ENCODE measurements at places on chromosomes 11 and 22. TPM values are rescaled to one million over a fixed set of nuclear protein-coding genes. Genes with fewer than 3 reads are reported as not detected.

PLAAT5 gene
- total RNA-seq, result 2.3 TPM

CLCF1 gene
- total RNA-seq, result 5.3 TPM

CLTCL1 gene
- total RNA-seq, result 60.1 TPM

GUCD1 gene
- 100 TPM for total RNA-seq

APOA5 gene
- not detected for total RNA-seq

TUB gene
- 26.2 TPM for total RNA-seq

TOP3B gene
- 19.0 TPM for total RNA-seq

GRIA4 gene
- total RNA-seq, result 6.8 TPM

TTLL1 gene
- total RNA-seq, result 7.9 TPM

RTL10 gene
- total RNA-seq, result 16.2 TPM

MUC2 gene
- total RNA-seq, result 1.8 TPM

CD3G gene
- total RNA-seq, result 1.1 TPM

MMP13 gene
- total RNA-seq, result not detected

PLEKHB1 gene
- 4.5 TPM for total RNA-seq

NEU3 gene
- 24.6 TPM for total RNA-seq

OR51E1 gene
- 1.9 TPM for total RNA-seq

SYT12 gene
- 0.41 TPM for total RNA-seq

TYR gene
- not detected for total RNA-seq

NUCB2 gene
- 54.2 TPM for total RNA-seq

SYCE3 gene
- not detected for total RNA-seq

ACRV1 gene
- not detected for total RNA-seq

TCN2 gene
- 6.7 TPM for total RNA-seq

PIWIL4 gene
- total RNA-seq, result 9.0 TPM

MMP12 gene
- not detected for total RNA-seq

NAALADL1 gene
- total RNA-seq, result 6.4 TPM

RASSF10 gene
- total RNA-seq, result 4.8 TPM

SLC25A45 gene
- total RNA-seq, result 4.8 TPM

LGR4 gene
- total RNA-seq, result 69.4 TPM

CRACR2B gene
- 22.6 TPM for total RNA-seq

LIMK2 gene
- total RNA-seq, result 51.1 TPM

HOATZ gene
- not detected for total RNA-seq

MPZL2 gene
- 27.2 TPM for total RNA-seq

NNMT gene
- total RNA-seq, result 21.6 TPM

OR52J3 gene
- not detected for total RNA-seq

ANO9 gene
- 2.1 TPM for total RNA-seq

EMID1 gene
- total RNA-seq, result 13.8 TPM

GRAP2 gene
- 2.8 TPM for total RNA-seq

TEX12 gene
- total RNA-seq, result 2.3 TPM

DNAJB7 gene
- not detected for total RNA-seq

C11orf42 gene
- not detected for total RNA-seq

SCT gene
- total RNA-seq, result 21.6 TPM

SCGB2A2 gene
- not detected for total RNA-seq

GRAMD1B gene
- 9.7 TPM for total RNA-seq
